ENCODE measurements at places on chromosomes 12 and 14.

- DNase-seq = no peak
These were observed 10.9 kb downstream of the RAP1B start for GRCh38 chr12:68621472-68622081.

GRCh38 chr14:85198001-85198400, 331.9 kb upstream of the FLRT2 start:
- DNase-seq = no peak

GRCh38 chr12:30482650-30483049, 213.0 kb downstream of the IPO8 start:
- no peak for DNase-seq

DNA sequence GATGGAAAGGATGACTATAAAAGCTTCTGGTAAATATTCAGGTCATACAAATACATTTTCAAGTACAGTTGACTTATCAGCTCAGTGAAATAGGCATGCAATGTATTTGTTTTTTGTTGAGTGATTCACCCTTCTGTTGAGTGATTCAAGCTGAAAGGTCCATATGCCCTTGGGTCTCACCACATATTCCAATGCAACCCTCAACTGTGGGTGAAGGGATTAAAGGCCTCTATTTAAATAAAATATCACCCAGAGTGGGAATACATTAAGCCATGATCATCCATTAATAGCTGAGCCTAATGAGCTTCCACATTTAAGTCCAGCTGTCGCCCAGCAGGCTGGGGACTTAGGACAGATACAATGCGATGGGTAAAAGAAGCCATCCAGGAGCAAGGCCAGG, 120.2 kb downstream of the CRACR2A start:
- DNase-seq = no peak

DNA sequence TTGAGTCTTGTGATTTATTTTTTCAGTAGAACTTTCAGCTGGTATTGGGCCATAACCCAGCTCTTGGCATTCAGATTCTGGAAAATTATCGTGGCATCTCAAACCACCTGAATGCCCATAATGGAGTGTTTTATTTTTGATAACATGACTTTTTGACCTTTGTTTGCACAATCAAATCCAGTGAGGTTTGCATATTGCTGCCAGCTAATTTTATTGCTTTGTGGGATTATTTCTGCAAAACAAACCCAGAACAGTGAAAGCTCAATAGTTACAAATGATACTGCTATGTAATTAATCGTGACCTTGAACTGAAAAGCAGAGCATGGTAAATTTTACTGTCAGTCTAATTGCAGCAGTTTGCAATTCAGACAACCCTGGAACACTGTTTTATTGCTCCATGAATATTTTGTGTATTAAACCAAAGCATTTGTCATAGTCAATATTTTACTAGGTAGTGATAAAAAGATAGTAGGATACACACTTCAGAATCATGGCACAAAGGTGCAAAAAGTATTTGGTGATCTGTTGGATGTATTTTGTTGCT, 255.2 kb upstream of the NAV3 start:
- no peak for DNase-seq

GRCh38 chr12:107377596-107378385, 284.4 kb upstream of the CRY1 start:
- DNase-seq = no peak

DNA sequence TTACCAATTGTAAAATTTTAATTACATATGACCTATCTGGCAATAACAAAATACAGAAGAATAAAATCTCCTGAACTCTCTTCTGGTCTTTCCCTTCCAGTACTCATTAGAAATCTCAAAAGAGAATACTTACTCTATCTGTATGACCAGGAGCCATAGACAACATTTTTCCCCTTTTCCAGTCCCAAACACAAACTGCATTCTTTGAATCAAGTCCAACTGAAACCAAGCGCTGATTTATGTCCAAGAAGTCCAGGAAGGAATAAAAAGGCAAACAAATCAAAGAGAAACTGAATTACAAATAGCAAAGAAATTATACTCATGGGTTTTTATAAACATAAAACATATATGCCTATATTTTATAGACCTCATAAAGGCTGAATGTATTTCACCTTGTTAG, 46.7 kb downstream of the EML5 start:
- DNase-seq = no peak

DNA sequence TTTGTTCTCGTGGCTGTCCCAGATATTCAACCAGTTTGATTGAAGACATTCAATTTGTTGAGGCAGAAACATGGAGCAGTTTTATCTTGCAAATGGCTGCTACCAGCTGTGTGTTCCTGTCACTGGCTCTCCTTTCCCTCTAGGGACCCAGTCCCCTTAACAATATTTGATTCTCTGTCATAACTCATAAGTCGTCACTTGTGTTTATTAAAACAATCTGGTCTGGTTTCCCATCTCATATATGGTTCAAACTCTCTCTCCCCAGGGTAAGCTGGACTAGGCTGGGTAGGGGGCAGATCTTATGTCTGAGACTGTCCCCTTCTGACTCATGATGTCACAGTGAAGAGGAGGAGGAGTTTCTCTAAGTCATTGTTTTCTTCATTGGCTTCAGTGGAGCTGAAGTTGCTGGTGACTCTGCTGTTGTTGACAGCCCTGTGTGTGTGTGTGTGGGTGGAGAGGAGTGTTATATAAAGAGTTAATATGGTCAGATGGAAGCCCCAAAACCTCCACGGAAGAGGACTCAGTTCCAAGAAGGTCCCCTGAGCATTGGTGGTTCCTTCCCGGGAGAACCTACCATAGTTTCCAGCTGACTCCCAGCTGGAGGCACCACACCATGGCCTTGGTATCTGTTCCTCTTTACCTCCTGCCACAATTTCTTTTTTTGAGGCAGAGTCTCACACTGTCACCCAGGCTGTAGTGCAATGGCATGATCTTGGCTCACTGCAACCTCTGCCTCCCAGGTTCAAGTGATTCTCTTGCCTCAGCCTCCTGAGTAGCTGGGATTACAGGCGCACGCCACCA, 16.1 kb upstream of the GNG2 start:
- peak; percentile 63 for DNase-seq

- DNase-seq = no peak
These were observed 233.7 kb downstream of the NTF3 start for GRCh38 chr12:5665615-5666014.

DNA sequence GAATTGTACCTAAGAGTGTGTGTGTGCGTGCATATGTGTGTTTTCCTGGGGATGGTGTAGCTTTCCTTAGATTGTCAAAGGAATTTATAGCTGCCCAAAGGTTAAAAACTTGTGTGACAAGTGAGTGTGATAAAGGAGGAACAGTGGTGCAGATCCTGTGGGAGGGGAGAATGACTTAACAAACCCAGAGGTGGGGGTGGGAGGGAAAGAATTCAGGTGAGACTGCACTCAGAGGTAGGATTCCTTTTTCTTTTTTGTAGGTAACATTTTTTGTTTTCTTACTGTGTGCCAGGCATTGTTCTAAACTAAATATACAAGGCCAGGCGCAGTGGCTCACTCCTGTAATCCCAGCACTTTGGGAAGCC, 45.3 kb upstream of the SINHCAF start:
- no peak for DNase-seq

- DNase-seq = no peak
These were observed 1599.6 kb upstream of the TMEM132C start for GRCh38 chr12:126667339-126667738.

GRCh38 chr12:132836795-132837331, 8.2 kb upstream of the GOLGA3 start:
- no peak for DNase-seq

DNA sequence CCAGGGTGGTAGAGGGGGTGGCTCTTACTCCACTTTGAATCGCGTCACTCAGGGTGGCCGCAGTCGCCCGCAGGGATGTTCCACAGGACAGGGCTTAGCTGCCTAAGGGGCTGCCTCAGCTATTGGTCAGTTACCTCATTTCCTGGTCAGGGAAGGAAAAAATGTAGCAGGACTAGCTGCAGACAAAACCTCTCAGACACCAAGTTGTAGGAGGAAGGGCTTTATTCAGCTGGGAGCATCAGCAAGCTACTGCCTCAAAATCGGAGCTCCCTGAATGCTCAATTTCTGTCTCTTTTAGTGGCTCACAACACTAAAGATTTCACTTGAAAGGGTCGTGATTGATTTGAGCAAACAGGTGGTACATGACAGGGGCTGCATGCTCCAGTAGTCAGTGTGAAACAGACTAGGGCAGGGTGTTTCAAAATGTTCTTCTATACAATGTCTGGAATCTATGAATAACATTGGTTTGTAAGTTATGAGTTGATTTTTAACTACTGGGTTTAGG, 6.4 kb upstream of the CLEC6A start:
- no peak for DNase-seq

GRCh38 chr12:57672801-57673200, 21.1 kb upstream of the OS9 start:
- DNase-seq = no peak

- DNase-seq = no peak
These were observed 8.0 kb upstream of the KRT8 start for GRCh38 chr12:52912711-52913430.

DNA sequence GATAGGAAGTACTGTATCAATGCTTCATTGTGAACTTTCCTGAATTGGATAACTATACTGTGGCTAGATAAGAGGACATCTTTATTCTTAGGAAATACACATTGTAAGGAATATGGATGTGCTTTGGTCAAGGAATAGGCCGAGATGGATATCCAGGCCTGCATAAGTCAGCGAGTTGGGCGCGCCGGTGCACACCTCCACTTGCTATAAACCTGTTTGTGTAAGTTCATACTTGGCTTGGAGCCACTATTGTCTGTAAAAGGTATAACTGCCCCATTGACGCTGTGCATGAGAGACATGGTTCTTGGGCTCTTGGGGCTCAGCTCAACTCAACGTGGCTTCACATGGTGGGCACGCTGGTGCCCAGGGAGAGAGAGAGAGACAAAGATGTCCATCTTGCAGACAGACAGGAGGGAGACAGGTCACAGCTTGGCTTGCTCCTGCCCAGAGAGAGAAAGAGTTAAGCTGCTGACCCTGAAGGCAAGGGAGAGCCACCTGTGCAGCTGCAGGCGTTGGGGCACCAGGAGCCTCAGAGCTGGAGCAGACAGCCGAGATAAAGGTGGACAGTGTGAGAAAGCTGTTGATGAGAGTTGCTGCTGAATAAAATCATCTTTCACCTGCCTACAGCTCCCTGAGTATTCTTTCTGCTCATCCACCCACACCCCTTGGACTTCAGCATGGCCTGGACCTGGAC, 34.1 kb upstream of the COCH start:
- DNase-seq = no peak

- no peak for DNase-seq
These were observed 339.9 kb upstream of the RGS6 start for GRCh38 chr14:71592361-71592760.

- no peak for DNase-seq
These were observed 22.8 kb upstream of the SDR39U1 start for GRCh38 chr14:24465368-24465767.

GRCh38 chr12:40336573-40337199, 111.9 kb downstream of the LRRK2 start:
- no peak for DNase-seq
